Naive thymus-derived CD8-positive, alpha-beta T cell (primary cell): ENCODE measurements at places on chromosomes 12 and 14. TPM values are rescaled to one million over a fixed set of nuclear protein-coding genes. Genes with fewer than 3 reads are reported as not detected.
A peak's percentile ranks its signal among the peaks of the same experiment; 100 is the strongest.

The SERPINA12 gene
- total RNA-seq: not detected

The GOLGA5 gene
- 20.6 TPM for total RNA-seq

The TAS2R9 gene
- not detected for total RNA-seq

The GPR68 gene
- 0.60 TPM for total RNA-seq

The IL26 gene
- total RNA-seq: not detected

DNA sequence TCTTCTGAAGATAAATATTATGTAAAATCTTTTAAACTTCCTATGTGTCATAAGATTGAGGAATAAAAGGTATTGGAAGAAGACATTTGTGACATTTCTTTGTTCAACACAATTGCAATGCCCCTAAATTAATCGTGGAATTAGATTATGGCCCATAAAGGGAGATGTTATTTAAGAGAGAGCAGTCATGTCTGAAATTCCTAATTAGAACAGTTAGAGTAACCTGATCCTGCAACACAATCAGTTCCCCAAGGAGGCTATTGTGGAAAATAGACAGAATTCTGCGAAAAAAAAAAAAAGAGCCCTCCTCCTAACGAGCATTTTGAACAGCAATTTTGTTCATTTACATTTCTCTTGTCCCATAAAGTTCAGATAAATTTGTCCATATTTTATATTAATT is 339.5 kb downstream of the PAWR start:
- DNase-seq: no peak

DNA sequence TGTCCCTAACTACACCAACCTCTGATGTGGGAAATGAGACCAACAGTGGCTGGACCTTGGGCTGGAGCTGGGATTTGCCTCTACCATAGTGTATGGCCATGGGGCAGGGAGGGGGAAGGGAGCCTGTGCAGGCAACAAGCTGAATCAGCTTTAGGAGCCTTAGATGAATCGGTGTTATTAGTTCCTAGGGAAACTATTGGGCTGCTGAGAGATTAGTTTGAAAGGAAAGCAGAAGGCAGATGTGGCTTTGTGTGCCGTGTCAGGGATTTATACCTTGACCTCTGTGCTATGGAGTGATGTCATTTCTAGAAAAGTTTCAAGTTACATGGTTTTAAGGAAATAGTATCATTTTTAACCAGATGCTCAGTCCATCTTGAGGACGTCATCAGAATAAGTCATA is 19.5 kb upstream of the GAS2L3 start:
- no peak for DNase-seq

DNA sequence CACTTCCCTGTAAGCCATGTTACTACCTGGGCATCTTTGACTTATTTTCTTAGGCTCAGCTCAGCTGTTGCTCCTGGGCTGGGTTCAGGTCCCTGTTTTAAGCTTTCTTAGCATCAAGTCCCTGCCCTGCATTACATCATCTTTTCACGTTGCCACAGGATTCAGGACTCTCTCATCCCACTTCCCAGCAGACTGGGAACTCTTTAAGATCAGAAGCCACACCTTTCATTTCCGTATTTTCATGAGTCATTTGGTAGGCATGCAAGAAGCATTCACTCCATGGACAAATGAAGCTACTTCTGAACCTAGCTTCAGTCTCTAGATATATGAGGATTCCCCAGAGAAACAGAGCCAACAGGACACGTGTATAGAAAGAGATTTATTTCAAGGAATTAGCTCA is 726.8 kb downstream of the VRK1 start:
- DNase-seq: no peak

- peak; percentile 44 for DNase-seq
Measured at GRCh38 chr14:77598366-77599070, 17.9 kb downstream of the SPTLC2 start.

GRCh38 chr12:129607756-129608155 is 296.1 kb downstream of the TMEM132D start:
- DNase-seq: no peak

GRCh38 chr12:11756022-11756421 is 106.5 kb downstream of the ETV6 start:
- DNase-seq: no peak

GRCh38 chr14:50740856-50741255 is 72.8 kb upstream of the SAV1 start:
- DNase-seq: no peak

DNA sequence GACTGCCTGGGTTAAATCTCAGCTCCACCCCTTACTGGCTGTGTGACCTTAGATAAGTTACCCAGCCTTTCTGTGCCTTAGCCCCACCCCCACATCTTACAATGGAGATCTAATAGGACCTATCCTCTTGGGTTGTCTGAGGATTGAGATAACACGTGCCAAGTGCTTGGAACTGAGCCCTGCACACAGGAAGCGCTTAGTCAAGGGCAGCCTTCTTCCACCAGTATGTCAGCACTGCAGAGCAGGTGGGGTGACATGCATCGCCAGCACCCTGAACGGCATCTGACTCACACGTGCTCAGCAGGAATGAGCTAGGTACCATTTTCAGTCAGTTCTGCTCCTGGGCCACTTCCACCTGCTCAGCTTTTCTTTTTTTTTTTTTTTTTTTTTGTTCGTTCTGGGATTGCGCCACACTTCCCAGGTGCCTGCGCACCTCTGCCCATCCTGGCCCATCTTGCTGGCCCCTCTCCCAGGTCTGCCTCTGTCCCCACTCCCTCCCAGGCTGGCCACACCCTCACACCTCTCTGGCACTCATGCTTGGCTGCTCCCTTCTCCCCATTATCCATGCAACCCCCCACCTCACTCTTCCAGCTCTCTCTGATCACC is 19.6 kb downstream of the LGMN start:
- DNase-seq: no peak

- DNase-seq: no peak
Measured at GRCh38 chr14:87141801-87142200, 851.2 kb downstream of the GALC start.

DNA sequence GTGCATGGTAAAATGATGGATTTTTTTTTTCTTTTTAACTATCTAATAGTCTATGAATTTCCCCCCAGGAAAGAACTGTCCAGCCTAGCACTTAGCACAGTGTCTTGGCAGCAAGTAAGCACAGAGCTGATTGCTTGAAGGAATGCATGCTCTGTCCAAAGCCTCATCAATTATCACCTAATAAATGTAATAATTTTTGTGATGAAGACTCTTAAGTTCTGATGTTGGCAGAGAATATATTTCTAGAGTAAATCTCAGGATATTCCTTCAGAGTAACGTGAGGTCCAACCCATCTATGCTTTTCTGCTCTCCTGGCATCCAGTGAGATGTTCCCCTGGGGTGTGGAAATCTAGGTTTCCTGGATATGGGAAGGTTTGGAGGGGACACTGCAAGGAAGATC is 152.4 kb downstream of the TMX1 start:
- DNase-seq: no peak

GRCh38 chr14:26846388-26846787 is 248.6 kb upstream of the NOVA1 start:
- DNase-seq: no peak

- DNase-seq: no peak
Measured at GRCh38 chr12:2826721-2827515, 7.9 kb downstream of the NRIP2 start.

- no peak for DNase-seq
Measured at GRCh38 chr14:79502751-79503148, 708.6 kb downstream of the DIO2 start.

DNA sequence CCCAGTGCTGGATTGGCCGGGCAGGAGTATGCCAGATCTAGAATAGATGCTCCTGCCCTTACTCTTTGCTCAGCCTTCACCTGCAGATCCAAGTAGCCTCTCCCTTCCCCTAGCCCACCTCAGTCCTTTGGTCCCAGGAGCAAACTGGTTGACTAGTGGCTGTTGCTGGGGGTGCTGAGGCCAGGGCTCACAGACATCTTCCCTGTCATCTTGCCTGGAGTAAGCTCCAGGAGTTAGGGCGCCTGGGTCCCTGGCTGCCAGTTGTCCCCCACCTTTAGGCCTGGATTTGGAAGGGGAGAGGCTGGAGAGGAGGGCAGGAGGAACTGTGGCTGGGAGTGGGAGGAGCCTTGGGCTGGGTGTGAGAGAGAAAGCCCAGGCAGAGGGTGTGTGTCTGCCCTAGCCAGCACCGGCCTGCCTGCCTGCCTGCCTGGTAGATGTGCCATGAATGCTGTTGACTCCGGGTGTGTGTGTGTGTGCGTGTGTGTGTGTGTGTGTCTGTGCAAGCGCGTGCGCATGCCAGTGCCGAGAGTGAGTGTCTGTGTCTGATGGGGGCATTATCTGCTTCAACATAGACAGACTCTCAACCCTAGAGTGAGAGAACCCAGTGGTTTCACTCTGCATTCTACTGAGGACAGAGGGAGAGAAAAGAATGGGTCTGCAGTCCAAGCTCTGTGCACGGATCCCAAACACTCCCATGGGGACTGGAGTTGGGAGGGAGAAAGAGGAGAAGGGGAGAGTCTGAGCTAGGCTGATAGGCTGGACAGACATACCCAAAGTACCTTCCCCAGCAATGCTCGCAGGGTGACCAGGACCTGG is 845 bp upstream of the RARG start:
- no peak for DNase-seq

DNA sequence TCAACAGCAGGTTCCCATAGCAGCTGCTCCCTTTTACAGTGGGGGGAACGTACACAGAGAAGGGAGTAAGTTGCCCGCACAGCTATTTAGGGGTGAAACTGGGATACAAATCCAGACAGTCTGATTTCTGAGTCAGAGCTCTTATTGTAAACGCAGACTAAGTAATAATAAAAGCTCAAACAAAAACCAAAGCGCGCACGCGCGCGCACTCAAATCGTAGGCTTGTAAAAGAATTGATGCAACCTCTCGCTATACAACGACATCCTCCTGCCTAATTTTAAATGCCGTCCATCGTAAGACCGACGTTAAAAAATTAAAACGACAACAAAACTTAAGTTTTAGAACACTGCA is 747 bp upstream of the DACT1 start:
- no peak for DNase-seq

DNA sequence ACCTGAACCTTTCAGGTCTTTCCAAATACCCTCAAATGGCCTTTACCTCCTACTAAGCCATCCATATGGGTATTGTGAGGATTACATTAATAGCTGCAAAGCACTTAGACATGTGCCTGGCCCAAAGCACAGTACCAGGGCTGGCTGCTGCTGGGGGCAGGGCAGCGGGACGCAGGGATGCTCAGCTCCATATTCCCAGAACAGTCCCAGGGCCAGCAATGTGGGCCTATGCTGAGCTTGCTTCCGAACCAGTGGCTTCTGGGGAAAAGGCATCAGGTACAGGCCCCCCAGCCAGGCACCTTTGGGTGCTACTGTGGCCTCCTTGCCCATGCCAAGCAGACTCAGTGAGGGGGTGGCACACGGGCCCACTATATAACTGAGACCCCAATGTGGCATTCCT is 10.4 kb downstream of the ACTN1 start:
- no peak for DNase-seq

DNA sequence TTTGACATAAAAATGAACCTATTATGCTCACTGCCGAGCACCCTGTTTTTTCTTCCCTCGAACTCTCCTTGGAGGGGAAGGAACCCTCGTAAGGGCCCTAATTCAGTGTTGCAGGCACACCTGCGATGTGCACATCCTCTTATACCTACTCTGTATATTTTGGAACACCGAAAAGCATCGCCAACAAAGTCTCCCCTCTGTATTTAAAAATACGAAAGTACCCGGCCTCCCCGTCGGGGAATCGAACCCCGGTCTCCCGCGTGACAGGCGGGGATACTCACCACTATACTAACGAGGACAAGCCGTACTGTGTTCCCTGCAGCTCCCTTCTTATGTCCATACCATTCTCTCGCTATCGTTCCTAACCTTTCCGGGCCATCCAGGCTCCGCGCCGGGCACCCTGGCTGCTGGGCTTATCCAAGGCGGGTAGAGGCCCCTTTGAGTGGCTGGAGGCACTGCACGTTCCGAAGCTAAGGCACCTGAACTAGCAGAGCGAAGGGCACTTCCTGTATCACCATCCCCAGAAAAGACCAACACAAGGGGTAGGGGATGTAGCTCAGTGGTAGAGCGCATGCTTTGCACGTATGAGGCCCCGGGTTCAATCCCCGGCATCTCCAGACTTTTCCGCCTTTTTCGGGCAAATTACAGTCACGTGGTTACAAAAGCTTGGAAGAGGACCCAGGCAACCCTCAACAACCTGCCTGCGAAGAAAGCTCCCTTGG is 25.1 kb upstream of the UBC start:
- peak; percentile 77 for DNase-seq

DNA sequence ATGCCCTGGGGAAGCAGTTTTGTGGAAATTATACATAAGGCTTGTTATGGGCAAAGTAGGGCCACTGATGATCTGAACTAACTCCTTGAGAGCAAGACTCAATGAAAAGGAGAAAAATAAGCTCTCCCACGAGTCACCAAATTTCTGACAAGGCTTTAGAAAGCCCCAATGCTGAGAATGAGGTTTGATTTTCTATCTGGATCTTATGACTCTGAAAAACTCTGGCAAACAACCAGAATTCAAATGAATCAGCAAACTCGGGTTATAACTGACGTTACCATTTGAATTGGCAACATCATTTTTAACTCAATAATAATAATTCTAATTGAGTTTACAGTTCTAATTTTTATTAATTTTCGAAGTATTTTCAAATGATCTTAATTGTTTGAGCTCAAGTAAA is 79.1 kb downstream of the KCNK10 start:
- no peak for DNase-seq
